CD4-positive, alpha-beta T cell treated with Interleukin-1 beta for 1 hour (primary cell): ENCODE measurements at places on chromosomes 5 and 9.

GRCh38 chr9:84170521-84171141 lies 169.9 kb downstream of the SLC28A3 start:
- DNase-seq, result no peak

DNA sequence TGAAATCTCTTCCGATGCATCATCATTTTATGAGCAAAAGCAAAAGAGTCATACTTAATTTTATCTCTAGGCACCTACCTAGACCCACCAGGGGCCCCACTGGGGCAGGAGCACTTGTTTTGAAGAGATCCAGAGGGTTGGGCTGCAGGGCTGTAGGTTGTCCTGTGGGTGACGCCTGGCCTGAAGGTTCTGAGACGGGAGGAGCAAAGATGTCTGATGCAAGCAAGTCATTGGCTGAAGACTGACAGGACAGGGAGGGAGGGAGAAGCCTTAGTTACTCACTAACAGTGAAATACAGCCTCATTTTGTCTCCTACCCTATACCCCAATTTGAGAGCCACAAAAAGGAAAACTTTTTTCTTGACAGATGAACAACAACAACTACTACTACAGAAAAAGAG lies 17.1 kb upstream of the C9 start:
- DNase-seq, result no peak

DNA sequence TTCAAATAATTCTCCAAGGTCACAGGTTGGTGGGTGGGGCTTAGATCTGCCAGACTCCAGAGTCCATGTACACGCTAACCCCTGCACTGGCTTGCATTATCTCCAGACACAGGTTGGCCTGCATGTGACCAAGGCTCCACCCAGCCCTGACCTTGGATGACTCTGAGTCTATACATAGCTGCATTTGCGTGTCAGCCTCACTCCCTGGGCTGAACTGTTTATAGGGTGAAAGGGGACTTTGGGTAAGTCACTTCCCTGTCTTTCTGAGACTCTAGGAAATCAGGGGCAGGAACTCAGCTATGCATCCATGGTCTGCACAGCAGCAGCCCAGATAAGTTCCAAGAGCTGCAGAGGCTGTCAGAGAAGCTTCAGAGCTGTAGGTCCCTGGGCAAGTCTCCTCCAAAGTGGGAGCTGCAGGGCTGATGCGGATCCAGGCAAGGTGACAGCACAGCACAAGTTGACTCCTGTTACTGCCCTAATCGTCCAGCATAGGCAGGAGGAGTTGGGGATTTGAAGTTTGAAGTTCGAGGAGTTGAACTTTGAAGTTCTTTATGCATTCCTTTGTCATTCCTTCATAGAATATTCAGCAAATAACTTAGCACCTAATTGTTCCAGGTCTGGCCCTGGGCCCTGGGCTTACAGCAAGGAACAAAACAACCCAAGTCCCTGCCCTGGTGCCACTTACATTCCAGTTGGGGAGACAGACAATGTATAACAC lies 53.4 kb downstream of the SLC22A5 start:
- DNase-seq, result no peak

- no peak for DNase-seq
Observed at GRCh38 chr9:90838581-90839154, 37.0 kb downstream of the SYK start.

DNA sequence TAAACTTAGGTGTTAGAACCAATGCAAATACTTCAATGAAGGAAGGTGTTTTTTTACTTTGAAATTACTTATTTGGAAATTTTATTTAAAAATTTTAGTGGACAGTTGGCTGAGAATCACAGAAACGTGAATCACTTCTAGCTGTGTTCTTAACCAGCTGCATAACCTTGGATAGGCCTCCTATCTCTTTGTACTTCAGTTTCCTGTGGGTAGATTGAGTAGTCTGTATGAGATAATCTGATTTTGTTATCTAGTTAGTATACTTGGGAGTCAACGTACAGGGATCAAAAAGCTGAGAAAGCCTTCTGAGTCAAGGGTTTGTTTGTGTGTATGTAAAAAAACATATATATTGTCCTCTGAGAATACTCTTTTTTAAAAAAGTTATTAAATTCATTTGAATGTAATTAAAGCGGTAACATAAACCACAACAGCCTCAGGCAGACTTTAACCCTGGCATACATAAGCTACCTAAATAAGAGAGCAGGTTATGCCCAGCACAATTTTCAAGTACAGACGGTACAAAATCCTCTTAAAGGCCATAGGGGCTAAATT lies 38.1 kb upstream of the ZCCHC7 start:
- no peak for DNase-seq
